ENCODE measurements at places on chromosomes 4 and X.

GRCh38 chr4:26000274-26000950, 86.4 kb downstream of the SMIM20 start:
- DNase-seq = no peak

GRCh38 chr4:182048871-182049270, 194.3 kb upstream of the TENM3 start:
- DNase-seq = no peak

DNA sequence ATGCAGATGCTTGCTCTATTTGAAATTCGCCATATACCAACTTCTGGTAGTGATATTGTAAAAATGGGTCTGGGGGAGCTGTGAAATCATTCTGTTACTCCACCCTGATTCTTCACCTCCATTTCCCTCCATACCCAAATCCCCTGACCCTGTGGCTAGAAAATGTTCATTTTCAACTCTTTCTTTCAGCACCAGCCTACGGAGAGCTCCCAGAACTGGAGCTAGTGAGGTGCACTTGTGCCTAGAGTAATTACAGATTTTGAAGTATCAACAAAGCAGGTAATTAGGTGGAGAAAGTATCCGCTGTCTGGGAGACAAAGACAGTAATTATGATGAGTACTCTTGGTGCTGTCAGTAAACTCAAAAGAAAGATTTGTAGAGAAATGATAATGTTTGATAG, 8.1 kb downstream of the ARHGAP36 start:
- no peak for DNase-seq

DNA sequence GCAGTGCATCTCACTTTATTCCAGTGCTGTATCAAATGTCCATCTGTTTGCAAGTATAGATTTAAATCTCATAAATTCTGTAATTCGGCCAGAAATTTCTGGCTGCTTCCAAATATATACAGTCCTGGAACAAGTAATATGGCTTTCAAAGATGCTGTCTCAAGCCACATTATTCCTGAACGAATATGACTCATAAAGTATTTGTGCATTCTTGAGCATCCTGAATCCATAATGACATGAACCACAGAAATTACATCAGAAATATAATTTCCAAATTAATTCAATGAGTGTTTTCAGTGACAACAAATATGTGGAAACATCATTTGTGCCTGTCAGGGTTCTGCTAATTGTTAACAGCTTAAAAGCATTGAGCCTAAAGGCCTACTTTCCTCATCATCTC, 140.9 kb upstream of the HPGD start:
- DNase-seq = no peak

DNA sequence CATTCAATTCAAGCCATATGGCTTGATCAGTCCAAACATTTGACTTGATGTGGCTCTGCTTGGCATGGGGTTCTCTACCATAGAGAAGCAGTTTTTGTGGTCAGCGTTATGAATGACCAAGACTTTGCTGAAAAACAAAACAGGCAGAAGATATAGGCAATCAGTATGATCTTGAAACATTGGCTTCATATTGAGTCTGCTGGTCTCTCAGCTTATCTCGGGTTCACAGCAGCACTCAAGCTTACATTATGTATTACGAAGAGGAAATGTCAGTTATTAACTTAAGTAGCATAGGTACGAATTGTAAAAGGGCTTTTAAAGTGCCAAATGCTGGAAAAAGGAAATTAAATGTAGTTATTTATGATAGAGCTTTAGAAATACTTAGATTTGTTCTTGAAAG, 99.0 kb downstream of the AFF2 start:
- no peak for DNase-seq

DNA sequence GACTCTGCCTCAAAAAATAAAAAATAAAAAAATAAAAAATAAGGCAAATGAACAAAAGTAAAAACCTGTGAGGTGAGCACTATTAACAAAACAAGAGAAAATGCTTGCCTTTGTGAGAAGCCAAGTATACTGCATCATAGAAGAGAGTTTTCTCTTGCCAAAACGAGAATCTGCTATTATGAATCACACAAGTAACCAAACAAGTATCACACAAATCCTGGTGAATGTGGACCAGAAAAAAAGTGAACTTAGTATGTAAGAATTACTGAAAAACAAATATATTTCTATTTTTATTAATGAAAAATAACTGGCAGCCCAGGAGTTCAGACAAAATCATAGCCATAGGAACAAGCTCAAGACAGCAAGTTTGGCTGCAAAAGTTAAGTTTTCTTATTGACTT, 193.5 kb downstream of the PDGFC start:
- DNase-seq = no peak

- DNase-seq = no peak
Observed at GRCh38 chrX:110723844-110724243, 71.8 kb downstream of the CHRDL1 start.

GRCh38 chr4:4388311-4388790, 1.4 kb downstream of the NSG1 start:
- DNase-seq = no peak

DNA sequence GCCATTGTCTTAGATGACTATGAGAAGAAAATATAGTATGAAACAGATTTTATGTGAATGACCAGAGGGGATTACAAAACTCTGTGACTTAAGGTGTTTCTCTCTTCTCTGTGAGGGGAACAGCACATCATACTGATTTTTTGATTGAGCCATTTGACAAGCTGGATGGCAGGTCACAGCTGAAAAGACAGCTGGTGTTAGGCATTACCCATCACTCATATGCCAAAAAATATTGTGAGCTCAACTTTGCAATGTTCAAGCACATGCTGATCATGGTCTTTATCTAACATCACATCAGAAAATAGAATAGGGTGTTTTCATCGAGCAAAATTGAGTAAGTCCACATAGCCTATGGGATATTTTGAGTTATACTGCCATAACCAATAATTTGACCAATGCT, 86.7 kb upstream of the TECRL start:
- DNase-seq = no peak
